ENCODE measurements at places on chromosomes 6 and 20.
A peak's percentile ranks its signal among the peaks of the same experiment; 100 is the strongest.

DNA sequence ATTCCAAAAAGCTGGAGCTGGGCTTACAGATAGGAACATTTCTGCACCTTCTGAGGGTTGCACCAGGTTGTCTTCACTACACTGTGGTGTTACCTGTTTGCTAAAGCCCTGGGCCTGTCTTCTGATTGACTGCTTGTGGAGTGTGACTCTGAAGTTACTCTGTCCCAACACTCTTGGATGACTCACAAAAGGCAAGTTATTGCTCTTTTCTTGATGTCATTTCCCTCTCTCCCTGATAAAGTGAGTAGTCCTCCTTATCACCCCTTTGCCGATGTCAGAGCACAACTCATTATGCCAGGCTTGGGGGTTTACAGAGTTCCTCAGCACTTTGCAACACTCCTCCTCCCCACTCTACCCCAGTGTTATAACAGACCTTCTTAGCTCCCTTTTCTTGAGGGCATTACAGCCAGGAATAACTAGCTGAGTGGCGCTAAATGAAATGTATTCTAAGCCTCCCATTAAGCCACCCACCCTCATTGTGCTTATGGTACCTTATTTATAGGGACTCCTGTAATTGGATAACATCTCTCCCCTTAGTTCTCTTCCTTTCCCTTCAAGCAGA lies 36.1 kb upstream of the NKX2-4 start:
- DNase-seq: no peak

DNA sequence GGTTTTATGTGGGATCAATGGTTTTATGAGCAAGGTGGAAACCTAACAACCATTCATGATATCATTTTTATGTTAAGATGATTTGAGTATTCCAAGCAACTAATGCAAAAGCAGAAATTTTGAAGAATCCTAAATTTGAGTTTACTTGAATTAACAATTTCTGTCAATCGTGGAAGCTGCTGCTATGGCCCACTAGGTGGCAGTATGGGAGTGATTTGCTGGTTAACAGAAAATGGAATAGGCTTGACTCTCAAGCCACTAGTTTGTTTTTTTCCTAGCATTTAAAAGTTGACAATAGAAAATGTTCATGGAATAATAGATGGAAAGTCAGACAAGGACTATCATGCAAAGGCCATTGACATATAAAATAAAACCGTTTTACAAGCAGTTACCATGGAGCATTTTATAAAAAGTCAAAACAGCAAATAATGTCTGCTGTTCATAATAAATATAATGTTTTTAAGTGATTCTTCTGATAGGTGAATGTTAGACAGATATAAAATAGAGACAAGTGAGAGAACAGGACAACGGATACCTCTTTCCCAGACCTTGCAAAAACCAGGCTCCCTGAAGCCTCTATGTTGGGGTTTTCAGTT lies 43.0 kb upstream of the TMEM200A start:
- peak; percentile 71 for DNase-seq

GRCh38 chr6:103081876-103082630 lies 1688.5 kb downstream of the GRIK2 start:
- peak; percentile 20 for DNase-seq

DNA sequence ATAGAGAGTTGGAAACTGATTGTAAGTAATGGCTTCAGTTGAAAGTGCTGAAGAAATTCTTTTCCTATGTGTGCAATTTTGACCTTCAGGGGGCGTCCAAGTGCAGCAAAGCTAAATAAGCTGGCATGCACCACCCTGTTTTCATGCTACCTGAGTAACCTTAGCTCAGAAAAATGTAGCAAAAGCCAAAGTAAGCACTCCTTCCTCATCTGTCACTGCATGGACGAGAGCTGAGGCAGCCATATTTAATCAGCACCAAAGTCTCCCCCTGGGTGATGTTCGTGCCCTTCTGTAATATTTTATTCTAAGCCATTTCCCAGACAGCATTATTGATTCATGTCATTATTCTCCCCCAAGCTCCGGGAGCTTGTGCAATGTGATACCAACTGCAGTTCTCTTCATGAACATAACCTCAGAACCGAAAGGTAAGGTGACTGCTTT lies 123.1 kb downstream of the RPS12 start:
- peak; percentile 36 for DNase-seq

DNA sequence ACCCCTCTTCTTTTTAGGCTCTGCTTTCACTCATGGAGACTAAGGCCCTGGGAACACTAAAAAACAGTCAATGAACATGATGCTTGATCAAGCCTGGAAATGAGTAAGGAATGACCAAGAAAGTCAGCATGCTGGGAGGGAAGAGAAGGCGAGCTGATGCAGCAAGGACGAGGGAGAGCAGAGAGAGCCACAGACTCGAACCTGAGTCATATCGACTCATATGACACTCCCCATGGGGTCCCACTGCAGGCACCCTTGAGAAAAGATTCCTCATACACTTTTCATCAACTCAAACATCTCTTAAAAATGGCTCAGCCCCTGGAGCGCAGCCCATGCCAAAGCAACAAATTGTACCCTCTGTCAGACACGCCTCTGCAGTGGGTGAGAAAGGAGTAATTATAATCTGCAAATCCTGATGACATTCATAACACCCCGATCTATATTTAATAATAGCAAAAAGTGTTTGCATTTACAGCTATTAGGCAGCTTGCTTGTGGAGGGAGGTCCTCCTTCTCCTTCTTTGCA lies 127.2 kb downstream of the F13A1 start:
- no peak for DNase-seq

- DNase-seq: no peak
These were observed 184.2 kb upstream of the LAMP5 start for GRCh38 chr20:9330151-9330550.

DNA sequence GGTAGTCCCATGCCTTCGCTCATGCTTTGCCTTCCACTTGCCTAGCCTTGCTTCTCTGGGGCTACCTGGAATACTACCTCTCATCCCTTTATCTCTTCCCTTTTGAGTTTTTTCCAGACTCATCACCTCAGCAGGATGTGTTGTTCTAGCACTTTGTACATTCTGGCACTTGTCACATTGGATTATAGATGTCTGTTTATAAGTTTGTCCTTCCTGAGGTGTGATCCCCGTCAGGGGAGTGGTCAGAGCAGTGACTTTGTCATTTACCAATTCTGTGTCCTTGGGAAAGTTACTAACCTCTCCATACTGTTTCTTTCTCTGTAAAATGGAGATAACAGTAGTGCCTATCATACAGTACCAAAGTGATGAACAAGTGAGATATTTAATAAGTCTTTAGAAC lies 66.5 kb downstream of the CTNNBL1 start:
- no peak for DNase-seq

GRCh38 chr6:155599561-155599960 lies 143.9 kb upstream of the NOX3 start:
- DNase-seq: no peak

DNA sequence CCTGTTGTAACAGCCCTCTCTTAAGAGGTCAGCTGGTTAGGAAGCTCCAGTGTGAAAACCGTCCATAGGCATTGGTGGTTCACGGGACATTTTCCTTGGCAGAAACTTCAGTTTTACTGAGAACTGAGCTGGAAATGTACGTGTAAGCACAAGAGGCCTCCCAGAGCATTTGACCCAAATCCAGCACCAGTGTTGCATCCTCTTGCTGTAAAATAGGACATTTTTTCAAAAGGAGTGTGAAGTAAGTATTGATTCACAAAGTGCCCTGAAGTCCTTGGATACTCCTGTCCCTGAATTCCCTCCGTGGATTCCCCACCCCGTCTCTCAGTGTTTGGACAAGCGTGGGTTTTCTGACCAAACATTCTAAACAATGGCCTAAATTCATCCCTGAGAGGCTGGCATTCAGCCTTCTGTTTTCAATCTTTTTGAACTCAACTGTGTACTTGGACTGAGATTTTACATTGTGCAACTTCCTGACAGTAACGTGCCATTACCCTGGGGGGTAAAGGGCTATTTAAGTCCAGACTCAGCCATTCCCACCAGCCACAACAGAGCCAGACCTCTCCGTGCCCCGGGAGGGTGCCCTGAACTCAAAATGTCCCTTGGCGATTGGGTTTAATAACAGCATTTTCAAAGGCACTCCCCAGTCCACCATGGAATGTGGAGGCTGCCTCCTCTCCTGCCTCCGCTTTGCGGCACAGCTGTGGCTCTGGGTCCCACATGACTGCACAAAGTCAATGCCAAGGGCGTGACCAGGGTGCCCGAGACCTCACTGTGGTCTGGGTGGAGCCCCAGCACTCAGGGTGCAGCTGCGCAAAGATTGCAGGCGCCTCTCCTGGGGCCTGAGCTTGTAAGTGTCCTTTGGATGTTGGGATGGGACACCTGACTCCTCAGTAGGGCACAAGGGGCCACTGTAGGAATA lies 92.7 kb upstream of the AFDN start:
- DNase-seq: no peak

DNA sequence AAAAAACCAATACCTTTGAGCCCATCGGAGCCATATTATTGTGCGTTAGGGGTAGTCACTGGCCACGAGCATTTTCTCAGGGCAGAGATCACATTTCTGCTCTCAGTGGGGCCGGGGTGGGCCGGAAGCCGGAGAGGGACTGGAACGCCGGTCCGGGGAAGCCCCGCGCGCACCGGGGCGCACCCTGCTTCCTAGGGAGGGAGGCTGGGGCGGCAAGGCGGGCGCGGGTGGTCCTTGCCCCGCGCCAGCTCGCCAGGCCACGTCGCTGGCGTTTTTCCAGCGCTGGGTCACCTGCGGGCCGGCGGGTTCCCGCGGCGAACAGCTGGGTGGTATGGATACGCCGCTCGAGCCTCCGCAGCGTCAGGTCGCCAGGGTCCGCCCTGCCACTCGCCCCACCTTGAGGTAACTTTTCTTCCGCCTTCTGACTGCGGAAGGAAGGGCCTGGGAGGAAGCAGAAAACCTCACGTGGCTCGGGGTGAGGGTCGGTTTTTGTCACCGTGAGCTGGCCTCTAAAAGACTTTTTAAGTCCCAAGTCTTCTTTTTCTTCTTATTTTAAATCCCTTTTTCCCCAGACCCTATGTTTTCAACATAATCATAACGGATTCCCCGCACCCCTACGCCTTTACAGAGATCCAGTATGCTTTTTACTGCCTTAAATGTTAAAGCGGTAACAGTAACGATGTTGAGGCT lies 2.7 kb upstream of the EEF1A1 start:
- DNase-seq: peak; percentile 80

DNA sequence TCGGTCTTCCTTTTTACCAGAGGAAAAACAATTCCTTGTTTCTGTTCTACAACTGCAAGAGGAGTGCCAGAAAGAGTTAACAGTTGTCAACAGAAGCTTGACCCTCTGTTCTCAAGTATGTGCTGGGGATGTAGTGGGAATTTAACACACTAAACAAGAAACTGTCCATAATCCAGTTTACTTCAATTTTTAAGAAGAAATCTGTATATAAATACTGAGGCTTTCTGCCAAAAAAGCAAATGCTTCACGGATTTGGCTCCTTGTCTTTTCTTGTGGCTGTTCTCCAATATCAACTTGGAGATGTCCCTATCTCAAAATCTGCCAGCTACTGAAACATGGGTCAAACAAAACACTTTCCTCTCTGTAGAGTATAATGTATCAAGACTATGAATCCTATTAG lies 26.8 kb downstream of the REV3L start:
- DNase-seq: no peak

DNA sequence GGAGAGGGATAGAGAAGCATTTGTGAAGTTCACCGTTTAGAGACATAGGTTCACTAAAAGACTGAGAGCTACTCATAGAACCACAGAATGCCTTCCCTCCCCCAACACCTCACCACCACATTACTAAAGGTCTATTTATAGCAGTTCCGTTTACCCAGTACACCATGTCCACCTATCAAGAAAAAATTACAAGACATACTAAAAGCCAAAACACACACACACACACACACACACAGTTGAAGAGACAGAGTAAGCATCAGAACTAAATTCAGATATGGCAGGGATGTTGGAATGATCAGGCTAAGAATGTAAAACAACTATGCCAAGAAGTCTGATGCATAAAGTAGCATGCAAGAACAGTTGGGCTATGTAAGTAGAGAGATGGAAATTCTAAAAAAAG lies 52.3 kb downstream of the SLC22A3 start:
- no peak for DNase-seq

GRCh38 chr6:35376281-35376680 lies 33.9 kb downstream of the PPARD start:
- DNase-seq: peak; percentile 64

DNA sequence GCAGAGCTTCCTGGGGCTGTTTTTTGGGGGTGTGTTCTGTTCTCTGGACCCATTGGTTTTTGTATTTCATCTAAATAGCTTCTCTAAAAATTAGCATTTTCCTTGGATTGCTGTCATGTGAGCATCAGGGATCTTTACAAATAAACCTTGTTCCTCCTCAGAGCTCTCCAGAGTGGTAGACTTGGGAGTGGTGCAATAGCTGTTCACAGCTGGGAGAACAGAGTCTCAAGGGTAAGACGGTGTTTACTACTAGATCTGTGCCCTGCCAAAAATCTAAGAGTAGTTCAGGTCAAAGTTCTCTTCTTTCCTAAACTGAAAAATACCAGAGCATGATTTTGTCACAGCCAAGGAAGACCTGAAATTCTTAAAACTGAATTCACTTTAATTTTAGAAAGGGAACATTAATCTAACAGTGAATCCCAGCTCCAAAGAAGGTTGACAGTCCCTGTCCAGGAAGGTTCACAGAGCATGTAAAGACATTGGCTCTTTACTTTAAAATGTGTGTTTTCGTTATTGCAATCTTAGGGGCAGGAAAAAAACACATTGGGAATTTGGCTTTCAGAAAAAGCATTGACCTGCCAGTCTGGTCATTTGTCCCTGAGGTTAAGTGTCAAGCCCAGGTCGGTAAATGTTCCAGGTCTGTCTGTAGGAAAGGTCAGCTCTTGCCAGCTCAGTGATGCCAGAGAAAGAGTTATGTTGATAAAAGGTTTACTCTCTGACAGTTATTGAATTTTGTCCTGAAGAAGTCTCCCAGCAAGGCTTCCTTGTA lies 43.3 kb downstream of the VAPB start:
- DNase-seq: no peak

GRCh38 chr20:16111172-16111832 lies 461.9 kb downstream of the KIF16B start:
- DNase-seq: no peak

DNA sequence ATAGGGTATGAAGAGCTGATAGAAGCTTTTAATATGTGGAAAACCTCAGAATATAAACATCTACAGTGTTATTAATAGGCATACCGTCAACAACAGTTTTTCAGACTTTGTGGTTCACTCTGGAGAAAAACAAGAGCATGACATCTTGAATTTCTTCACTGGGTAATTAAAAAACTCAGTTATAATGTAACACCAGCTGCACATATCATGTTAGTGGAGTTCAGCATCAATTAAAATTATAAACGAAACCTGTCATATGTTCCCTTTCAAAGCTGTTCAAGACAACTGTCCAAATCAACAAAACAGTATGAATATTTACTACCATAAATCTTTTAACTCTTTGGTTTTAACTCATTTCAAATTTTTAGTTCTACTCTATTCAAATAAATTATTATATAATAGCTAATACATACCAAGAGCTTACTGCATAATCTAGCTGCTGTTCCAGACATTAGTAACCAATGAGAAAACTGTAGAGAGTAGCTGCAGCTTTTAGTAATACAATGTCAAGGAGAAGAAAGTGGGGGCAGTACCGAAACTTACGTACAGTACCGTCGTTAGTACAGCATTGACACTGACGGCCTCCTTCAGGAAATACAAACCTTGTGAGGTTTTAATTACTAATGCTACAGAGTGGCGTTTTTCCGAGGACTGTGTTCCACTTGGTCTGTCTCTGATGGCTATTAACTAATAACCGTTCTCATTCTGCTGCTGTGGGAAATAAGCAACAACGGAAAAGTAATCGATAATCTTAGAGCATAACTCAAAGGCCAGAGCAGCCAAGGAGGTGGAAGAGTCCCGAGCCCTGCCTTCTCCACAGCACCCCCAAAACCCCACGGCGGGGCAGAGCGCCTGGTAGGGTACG lies 532 bp upstream of the PM20D2 start:
- peak; percentile 65 for DNase-seq

Data from Kasumi-1 (cell line).